ENCODE measurements at places on chromosomes 6 and 20. TPM values are rescaled to one million over a fixed set of nuclear protein-coding genes. Genes with fewer than 3 reads are reported as not detected.

The GLP1R gene
- not detected for total RNA-seq

The GPX5 gene
- total RNA-seq = not detected

The OPN5 gene
- not detected for total RNA-seq

The CCN6 gene
- not detected for total RNA-seq

The CYP24A1 gene
- not detected for total RNA-seq

The MACROD2 gene
- 6.6 TPM for total RNA-seq

The F13A1 gene
- total RNA-seq = 26.9 TPM

The C20orf141 gene
- not detected for total RNA-seq

The SEMG1 gene
- 0.21 TPM for total RNA-seq

The XKR7 gene
- 0.06 TPM for total RNA-seq

The SLC26A8 gene
- 0.50 TPM for total RNA-seq

The ELOVL2 gene
- total RNA-seq = 0.14 TPM

The RGL2 gene
- 35.0 TPM for total RNA-seq

The PLCB4 gene
- total RNA-seq = 58.2 TPM

The SYCP2 gene
- 0.84 TPM for total RNA-seq

The APOM gene
- 3.1 TPM for total RNA-seq

The BPI gene
- total RNA-seq = not detected

The TRIM10 gene
- total RNA-seq = 5.6 TPM

The COL9A1 gene
- total RNA-seq = 1.6 TPM

The FAM83B gene
- 39.4 TPM for total RNA-seq

The ECT2L gene
- not detected for total RNA-seq

The CAPN11 gene
- 3.0 TPM for total RNA-seq

The SLC22A7 gene
- total RNA-seq = not detected

The LTA gene
- 0.36 TPM for total RNA-seq

The IL20RA gene
- total RNA-seq = 11.8 TPM

The CST4 gene
- not detected for total RNA-seq

The MMUT gene
- 55.0 TPM for total RNA-seq
